ENCODE measurements at places on chromosomes 11 and 22.

- no peaks in the 10 kb centered on the region for H3K36me3 ChIP-seq
- no peak for DNase-seq
- no peak overlapping the region for H3K27ac ChIP-seq
- no peak overlapping the region for H3K4me3 ChIP-seq
These were observed 45.6 kb upstream of the TENM4 start for GRCh38 chr11:79486242-79486984.

- DNase-seq: peak; percentile 7
- H3K27me3 ChIP-seq: no peaks in the 10 kb centered on the region
- H3K4me3 ChIP-seq: no peak overlapping the region
These were observed 16.6 kb downstream of the APIP start for GRCh38 chr11:34899633-34900016.

- no peak for DNase-seq
- H3K36me3 ChIP-seq: no peaks in the 10 kb centered on the region
- no peak overlapping the region for H3K27ac ChIP-seq
- no peak overlapping the region for H3K4me3 ChIP-seq
- H3K4me1 ChIP-seq: no peaks in the 10 kb centered on the region
These were observed 114.9 kb downstream of the NAV2 start for GRCh38 chr11:19827399-19828135.

DNA sequence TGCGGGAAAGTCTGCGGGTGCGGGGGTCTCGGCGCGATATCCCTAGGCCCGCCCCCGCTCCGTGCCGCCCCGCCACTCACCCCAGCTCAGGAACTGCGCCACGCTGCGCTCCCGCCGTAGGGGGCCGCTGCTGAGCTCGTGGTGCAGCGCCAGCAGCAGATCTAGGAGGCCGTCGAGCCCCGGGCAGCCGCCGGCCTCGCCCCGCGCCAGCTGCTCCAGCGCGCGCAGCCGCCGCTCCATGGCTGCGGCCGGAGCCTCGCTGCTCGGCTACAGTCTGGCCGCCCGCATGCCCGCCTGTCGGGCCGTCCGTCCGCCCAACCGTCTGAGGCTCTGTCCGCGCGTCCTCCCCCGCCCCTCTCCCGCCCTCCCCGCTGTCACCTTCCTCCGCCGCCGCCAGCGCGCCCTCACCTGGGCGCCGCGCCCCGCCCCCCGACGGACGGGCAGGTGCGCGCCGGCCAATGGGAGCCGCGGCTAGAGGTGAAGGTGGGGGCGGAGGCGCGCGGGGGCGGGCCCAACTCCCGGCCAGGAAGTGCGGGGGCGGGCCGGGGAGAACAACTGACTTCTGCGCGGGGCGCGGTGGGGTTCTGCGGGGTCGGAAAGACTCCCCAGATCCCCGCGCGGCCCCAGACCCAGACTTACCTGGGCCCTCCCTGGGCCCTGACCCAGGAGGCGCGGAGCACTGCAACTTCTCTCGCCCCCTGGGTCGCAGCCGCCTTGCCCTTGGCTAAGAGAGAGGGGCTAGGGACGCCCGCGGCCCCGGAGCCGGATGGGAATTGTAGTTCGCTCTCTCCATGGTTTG lies at the start of gene CDC42BPG:
CDC42BPG (minus strand) TSS at position 324 of the 799 bp plus-strand sequence; CDS start at position 240, 84 bp downstream.
- H3K27me3 ChIP-seq: no peaks in the 10 kb centered on the region
- no peaks in the 10 kb centered on the region for H3K36me3 ChIP-seq
- peak within 1 kb of the TSS; percentile 67 for H3K4me3 ChIP-seq
- DNase-seq: peak; percentile 79
- H3K27ac ChIP-seq: peak within 1 kb of the TSS; percentile 62
- H3K4me1 ChIP-seq: peaks cover 28% of the 10 kb centered on the region

DNA sequence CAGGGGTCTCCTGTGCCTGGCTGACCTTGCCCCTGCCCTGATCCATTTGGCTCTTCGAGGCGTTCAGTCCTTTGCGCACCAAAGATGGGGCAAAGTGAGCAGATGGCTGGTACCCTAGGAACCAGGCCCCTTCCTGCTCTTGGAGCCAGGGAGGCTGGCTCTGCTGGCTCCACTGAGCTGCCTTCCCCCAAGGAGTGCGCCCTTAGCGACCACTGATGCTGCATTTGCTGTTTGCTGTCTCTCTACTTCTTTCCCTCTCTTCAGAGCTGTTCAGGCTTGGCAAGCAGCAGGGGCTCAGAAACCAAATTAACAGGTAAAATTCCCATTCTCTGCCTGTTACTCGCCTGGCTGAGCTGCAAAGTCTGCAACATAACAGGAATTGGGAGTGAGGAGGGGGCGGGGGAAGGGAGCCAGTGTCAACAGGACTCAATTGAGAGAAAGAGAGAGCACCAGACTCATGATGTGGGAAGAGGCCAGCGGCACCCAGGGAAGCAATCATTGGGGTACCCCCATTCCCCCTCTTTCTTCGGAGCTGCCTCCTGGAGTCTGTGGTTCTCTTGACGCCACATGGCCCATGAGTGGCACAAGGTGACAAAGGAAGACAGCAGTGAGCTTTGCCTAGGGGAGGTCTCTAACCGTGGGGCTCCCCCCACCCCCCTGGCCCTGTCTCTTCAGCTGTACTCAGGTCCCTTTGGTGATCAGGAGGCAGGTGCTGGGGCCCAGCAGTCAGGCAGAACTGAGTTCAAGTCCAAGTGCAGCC lies 102.3 kb downstream of the TP53I11 start:
- no peak for DNase-seq
- peaks cover 13% of the 10 kb centered on the region for H3K36me3 ChIP-seq
- H3K27me3 ChIP-seq: no peaks in the 10 kb centered on the region
- no peaks in the 10 kb centered on the region for H3K4me1 ChIP-seq
